CD4-positive, alpha-beta T cell treated with Interleukin-17A for 4 hours (primary cell): ENCODE measurements at places on chromosomes 5 and 9.
A peak's percentile ranks its signal among the peaks of the same experiment; 100 is the strongest.

DNA sequence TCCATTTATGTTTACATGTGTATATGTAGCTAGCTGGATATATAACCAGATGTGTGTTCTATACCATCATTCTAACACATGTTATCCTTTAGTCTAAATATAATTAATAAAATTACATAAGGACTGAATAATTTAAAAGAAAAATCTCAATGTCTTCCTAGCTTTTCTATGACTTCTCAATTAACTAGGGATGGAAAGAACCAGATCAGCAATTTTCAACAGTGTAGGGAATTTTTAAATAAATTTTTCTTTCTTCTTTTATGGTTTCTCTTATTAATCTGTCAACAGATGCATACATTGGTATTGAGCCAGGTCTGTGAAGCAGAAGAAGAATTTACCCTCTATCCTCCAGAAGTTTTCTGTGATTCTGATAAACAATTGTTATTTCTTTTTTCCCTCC lies 2180.4 kb upstream of the C9orf72 start:
- no peak for DNase-seq

DNA sequence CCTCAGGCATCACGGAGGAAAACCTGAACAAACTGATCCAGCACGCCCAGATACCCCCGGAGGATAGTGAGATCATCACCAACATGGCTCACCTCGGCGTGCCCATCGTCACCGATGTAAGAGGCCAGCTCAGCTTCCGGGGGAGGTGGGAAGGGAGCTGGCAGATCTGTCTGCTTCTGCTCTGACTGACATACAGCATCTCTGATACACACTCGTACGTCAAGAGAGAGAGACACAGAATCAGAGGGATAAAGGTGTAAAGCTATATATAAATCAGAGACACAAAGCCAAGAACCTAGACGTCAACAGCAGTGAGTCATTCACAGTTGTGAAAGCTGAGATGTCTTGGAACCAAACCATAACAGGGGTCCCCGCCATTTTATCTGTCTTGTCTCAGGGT lies 30.1 kb upstream of the CFAP157 start:
- DNase-seq: no peak

GRCh38 chr5:56831773-56832172 lies 16.4 kb downstream of the MAP3K1 start:
- DNase-seq: no peak

GRCh38 chr5:65434122-65434521 lies 47.6 kb downstream of the ADAMTS6 start:
- no peak for DNase-seq

GRCh38 chr9:121985792-121986494 lies 107.2 kb downstream of the TTLL11 start:
- no peak for DNase-seq

DNA sequence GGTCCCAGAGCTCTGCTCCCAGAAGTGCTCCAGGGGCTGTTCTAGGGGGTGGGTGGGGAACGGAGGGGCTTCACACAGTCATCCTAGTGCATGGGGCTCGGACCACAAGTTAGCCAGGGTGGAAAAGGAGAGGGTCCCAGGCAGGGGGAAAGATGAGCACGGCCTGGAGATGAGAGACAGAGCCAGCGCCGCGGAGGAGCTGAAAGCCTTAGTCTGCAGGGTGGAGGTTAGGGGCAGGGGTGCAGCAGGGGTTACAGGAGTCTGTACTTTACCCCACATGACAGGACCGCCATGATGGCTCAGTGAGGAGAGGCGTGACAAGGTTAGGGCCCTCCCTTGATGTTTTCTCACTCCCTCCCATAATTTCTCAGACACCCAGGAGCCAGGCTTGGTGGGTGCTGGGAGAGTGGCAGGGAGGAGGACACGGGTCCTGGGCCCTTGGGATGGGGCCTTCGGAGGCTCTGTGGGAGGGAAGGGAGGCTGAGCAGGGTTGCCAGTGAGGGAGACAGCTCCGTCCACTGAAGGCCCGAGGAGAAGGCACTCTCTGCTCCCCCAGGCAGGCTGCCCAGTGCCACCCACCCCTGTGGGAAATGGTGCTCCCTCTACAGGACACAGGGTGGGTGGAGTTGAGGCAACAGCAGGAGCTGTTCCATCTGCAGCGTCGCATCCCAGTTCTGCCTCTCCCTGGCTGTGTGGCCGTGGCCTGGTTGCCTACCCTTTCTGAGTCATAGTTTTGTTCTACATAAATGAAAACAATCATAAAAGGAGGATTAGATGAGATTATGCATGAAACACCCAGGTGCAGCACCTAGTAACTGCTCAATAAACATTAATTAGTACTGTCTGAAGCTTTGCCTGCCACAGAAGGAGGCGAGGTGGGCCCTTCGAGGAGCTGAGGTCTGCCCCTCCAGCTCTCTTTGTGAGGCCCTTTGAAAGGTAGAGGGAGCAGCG lies 66.2 kb downstream of the NDST1 start:
- DNase-seq: no peak

DNA sequence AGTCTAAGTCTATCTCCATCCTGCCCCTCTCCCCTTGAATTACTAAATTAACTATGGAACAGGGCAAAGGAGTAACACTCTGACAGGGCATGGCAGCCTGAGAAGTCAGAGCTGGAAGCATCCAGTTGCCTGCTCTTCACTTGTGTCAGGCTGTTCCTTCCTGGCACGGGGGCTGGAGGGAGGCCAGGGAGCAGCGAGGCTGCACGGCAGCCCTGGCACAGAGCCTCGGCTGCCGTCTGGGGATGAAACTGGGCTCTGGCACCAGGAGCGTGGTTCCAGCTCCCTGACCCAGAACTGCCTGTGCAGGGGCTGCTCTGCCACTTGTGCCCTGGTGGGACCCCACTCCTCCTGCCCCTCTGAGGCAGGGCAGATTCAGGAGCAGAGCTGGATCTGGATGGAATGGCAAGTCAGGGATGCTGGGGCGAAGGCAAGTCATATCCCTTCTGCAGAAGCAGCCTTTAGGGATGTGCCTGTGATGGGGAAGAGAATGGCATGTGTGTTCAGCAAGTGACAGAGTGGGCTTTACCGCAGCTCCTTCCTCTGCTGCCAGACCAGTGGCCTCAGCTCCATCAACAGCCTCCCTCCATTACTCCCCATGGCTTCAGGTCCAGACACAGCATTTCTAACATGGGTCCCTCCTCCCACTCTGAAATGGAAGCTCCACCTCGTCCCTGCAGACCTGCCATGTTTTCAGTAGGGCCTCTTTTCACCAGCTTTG lies 42.2 kb upstream of the PDE8B start:
- no peak for DNase-seq

DNA sequence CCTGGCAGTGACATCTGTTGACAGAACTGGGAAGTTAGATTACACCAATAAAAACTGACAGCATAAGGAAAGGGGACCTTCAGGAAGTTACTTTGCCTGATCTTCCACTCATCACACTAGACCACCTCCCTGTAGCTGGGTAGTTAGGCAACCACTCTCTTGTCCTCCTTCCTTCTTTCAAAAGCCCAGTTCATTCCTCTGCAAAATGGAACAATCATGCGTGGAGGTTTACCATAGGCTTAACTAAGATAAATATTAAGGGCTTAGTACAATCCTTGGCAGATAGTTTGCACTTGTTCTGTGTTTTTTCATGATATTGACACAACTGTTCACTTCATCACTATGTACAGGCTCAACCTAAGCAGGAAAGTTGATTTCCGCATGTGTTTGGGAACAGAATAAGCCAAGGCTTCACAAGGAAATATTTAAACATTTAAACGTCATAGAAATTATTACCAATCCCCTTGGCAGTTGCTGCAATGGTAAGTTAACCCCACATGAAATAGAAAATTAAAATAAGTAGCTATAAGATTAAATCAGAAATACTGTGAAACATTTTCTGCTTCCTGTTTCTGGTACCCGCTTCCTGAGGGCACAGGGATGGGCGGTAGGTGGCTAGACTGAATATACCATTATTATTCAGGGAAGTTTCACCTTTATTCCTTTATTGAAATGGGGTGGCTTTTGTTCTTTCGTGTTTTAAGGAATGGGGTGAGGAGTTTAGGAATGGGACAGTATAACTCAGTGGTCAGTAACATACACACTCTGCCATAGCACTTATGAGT lies 9.9 kb upstream of the PTGER4 start:
- peak; percentile 21 for DNase-seq

DNA sequence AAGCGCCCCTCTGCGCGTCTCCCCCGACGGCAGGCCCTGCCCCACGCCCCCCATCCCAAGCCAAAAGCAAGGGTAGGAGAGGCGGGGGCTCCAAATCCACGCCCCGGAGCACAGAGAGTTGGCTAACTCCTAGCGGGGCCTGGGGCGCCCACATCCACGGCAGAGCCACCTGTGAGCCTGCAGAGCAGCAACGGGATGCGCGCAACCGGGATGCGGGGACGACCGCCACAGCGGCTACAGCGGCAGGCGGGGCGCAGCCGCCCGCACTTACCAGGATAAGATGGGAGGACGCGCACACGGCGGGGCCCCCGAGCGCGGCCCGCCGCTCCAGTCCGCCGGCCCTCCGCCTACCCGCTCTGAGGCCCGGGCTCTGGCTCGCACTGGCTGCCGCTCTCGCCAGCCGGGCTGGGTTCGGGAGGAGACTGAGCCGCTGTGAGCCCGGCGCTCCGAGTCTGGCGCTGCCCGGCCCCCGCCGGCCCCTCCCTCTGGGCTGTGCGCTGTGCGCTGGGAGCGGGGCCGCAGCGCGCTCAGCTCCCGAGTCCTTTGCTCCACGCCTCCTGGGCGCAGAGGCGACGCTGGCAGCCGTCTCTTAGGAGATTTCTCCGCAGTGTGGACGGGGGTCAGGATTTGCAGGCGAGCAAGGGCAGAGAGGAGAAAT lies at the start of gene SLC24A2:
TSS of gene SLC24A2 (minus strand) at position 424 of the 658 bp plus-strand sequence.
- DNase-seq: no peak

- no peak for DNase-seq
Measured at GRCh38 chr9:9750719-9751118, 862.1 kb downstream of the PTPRD start.

DNA sequence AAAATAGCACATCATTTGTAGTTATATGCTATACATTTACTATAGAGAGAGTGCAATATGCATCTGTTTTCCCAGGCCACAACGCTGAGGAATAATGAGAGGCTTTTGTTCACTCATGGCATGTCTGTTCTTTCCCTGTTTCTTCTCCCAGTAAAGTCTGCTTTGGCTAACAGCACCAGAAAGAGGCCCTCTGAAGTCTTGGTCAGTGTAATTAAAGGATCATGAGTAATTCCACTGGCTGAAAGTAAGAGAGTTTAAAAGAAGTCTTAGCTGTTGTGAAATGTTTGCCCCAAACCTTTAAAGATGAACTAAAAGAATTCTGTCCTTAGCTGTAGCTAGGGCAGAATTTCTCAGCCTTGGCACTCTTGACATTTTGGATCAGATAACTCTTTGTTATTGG lies 228.8 kb downstream of the TLE4 start:
- DNase-seq: no peak

GRCh38 chr5:124671193-124671592 lies 75.2 kb downstream of the ZNF608 start:
- DNase-seq: no peak

DNA sequence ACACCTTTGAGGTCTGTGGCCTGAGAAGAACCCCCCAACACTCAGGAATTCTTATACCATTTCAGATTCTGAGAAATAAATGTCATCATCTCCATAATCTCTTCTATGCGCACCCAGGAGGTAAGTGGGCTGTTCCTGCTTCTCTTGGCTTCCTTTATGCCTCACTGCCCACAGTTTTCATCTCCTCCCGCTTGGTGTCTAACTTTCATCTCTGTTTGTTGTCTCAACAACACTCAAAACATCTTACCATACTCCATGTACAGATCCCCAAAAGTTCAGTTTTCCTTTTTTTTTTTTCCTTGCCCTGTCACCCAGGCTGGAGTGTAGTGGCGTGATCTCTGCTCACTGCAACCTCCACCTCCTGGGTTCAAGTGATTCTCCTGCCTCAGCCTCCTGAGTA lies 170.2 kb upstream of the FREM1 start:
- DNase-seq: no peak

GRCh38 chr5:122415030-122415800 lies 103.2 kb downstream of the SNCAIP start:
- no peak for DNase-seq

GRCh38 chr9:116149844-116150243 lies 3.7 kb upstream of the PAPPA start:
- DNase-seq: no peak

GRCh38 chr5:138563340-138564118 lies 11.7 kb downstream of the HSPA9 start:
- no peak for DNase-seq

- DNase-seq: no peak
Measured at GRCh38 chr5:125150041-125150669, 403.7 kb upstream of the ZNF608 start.

GRCh38 chr9:95505717-95506427 lies 10.9 kb downstream of the PTCH1 start:
- DNase-seq: peak; percentile 35

DNA sequence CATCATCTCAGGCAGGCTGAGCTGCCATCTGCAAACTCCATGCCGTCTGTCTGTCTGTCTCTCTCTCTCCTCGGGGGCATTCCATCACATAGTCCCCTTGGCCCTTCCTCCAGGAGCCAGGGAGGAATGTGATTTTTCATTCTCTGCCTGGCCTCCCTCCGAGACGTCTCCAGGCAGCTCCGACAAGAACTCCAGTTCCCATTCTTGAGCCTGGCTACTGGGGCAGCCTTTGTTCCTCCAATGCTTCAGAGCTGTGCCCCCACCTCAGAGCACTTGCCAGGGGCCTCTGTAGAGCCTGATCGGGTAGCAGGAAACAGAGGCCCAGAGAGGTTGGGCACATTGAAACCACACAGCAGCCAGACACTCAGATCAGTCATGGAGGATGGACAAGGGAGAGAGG lies 74.0 kb downstream of the COL27A1 start:
- no peak for DNase-seq

GRCh38 chr9:26971721-26972120 lies 15.5 kb downstream of the IFT74 start:
- no peak for DNase-seq

GRCh38 chr5:98709681-98710080 lies 63.8 kb upstream of the RGMB start:
- DNase-seq: no peak

DNA sequence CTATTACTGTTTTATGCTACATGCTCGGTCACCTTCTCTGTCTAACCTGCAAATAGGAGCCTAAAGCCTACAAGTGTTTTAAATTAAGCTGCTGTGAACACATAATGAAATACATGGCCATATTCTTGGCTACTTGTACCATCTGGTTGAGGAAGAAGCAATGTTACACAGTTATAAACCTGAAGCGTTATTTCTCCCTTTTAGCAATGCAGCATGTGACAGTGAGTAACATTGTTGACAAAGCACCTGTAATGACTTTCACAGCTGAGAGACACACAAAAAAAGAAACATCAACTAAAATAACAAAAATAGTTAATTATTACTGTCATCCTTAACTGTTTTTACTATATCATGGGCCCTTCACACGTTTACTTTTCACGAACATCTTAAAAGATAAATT lies 146.9 kb downstream of the RORB start:
- no peak for DNase-seq
